ENCODE measurements at places on chromosomes 4 and X.
A peak's percentile ranks its signal among the peaks of the same experiment; 100 is the strongest.

DNA sequence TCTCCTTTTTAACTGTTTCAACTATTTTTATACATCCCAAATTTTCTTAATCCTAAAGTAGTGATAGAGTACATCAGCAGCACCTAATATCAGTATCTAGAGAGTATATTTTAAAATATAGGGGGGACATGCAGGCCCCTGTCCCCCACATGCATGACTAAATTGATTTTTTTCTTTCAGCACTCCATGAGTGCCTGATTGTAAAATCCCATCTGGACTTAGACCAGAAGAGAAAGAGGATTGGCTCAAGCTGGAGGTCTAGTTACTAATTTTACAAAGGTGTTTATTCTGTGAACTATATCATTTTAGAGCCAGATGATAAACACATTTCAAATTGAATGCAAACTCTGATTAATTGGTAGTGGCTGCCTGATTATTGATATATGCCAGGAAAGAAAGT is 1533.9 kb upstream of the PABPC4L start:
- DNase-seq, result no peak

GRCh38 chr4:47213539-47213938 is 182.2 kb downstream of the GABRB1 start:
- DNase-seq, result no peak

DNA sequence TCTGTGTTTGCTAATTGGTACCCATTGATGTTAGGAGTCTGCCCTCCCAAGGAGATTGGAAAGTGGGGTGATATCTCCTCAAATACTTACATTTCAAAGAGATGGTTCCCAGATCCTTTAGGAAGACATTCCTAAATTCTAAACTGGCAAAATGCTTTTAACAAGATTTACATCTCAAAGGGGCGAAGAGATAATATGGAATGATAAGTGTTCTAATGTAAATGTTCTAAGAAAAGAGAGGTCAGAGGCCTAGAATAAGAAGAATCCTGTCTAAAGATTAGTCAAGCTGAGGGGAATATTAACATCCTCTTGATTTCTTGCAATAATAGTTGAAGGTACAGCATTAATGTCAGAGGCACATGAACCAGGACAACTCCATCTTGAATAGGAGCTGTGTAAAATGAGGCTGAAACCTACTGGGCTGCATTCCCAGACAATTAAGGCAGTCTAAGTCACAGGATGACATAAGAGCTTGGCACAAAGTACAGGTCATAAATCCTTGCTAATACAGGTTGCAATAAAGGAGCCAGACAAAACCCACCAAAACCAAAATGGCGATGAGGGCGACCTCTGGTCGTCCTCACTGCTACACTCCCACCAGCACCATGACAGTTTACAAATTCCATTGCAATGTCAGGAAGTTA is 2248.1 kb downstream of the ARAP2 start:
- DNase-seq, result no peak

DNA sequence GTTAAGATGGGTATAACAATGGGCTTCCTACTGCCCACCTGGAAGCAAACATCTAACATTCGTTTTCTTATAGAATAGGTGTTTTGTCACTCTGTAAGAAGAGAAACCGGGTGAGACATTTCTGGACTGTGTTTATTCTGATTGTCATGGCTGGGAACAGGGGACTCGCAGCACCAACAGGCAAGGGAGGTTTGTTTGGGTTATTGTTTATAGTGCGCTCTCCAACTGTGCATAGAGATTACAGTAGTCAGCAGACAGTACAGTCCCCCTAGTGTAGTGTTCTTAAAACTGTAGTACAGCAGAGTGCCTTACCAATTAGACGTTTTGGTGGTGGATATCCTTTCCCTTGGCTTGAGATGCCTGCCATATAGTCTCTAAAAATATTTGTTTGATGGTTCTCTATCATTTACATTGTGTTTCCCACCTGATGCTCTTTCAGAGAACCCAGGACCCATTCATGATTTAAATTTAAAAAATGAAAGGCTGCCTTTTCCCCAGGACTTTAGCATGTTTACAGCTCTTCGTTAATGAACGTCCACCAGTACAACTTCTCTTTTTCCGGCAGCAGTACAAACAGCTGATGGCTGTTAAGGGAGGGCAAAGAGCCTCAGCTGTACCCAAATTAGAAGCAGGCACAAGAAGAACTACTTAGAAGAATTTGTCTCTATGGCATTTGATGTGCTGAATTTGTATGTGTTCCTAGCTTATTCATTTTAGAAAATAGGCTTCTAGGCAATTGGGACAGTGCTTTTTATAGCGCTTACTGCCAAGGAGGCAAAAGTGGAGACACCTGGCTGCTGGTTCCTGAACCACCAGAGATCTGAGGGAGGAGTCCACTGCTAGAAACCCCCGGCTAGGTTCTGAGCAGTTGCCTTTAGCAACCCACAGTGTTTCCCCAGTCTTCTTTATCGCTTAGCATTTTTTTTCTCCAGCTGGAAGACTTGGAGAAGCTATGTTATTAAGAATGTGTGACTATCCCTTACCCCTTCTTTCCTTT is 1.0 kb upstream of the RNF150 start:
- no peak for DNase-seq

- DNase-seq, result no peak
Measured at GRCh38 chrX:153398275-153398960, 2.7 kb downstream of the PNMA6E start.

DNA sequence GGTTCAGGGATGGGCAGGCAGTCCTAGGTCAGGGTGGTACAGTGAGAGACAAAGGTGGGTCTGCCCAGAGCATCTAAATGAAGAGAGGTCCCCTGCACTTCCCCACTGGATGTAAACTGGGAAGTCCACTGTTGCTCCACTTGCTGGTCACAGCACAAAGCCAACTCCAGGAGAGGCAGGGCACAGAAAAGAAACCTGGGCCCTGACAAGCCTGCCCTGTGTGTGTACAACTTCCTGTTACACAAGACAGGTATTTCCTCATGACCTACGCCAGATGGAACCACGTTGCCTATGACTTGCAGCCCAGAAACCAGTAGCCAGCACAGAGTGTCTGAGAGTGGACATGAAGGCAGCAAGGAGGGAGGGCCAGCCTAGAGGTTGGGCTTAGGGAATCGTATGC is 161.8 kb downstream of the SH3KBP1 start:
- no peak for DNase-seq

GRCh38 chr4:41933997-41934503 is 1.2 kb upstream of the TMEM33 start:
- no peak for DNase-seq

DNA sequence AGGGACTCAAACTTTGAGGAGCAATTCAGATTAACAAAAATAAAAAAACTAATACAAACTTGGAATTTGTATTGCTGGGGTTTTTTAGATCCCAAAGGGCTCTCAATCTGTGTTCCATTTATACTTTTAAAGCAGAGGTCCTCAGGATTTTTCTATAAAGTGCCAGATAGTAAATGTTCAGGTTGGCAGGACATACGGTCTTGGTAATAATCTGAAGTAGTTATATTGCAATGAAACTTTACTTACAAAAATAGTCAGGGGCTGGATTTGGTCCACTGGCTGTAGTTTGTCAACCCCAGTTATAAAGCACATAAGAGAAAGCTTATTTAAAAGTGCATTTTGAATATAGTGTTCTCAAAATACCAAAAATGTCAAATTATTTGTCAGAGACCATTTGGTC is 164.1 kb upstream of the CTSO start:
- DNase-seq, result no peak

DNA sequence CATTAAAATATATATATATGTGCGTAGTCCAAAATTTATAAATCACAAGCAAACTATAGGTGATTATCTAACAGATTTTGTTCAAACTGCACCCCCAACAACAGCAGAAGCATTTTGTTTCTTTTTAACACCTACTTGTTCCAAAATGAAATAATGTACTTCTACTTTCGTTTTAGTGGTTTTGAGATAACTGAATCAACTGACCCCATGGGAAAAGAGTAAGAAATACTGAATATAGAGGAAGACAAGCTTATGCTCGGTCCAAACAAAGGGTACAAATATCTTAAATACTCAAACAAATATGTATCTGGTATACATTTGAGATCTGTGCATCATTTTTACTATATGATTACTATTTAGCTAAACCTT is 22.4 kb downstream of the MAP7D3 start:
- DNase-seq, result no peak

- no peak for DNase-seq
Measured at GRCh38 chrX:45445745-45446412, 245.2 kb upstream of the DIPK2B start.

DNA sequence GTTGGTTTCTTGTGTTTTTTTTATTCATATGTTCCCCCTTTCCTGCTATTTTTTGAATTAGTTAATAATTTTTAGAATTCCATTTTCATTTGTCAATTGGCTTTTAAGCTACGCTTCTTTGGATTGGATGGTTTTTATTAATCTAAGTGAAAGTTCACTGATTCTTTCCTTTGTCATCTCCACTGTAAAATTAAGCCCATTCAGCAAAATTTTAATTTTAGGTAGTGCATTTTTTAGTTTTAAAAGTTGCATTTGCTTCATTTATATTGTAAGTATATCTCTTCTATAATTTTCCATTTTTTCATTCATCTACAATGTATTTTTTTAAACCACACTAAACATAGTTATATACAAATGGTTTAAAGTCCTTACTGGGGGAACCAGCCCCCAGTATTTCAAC is 417.3 kb upstream of the HTR2C start:
- no peak for DNase-seq

DNA sequence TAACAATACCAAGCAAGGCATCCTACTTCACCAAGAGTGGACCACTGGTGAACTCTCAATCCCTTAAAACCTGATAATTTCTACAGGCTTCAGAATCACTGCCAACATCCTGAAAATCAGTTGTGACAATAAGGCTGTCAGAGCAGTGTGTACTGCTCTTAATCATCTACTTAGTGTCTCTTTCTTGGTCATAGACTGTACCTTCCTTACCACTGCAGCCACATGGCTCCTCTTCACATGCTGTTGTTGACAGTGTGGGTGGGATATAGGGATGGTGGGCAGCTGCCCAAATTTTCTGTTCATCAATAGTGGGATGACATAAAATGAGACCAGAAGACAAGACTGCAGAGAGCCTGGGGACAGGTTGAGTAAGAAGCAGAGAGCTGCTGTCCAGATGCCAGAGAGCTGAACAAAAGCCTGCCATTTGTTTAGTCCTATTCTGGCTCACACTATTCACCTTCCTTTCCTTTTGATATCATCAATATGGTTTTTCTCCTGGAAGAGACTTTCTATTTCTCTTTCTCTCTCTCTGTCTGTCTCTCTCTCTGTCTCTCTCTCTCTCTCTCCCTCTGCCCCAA is 178.9 kb downstream of the MGST2 start:
- no peak for DNase-seq

GRCh38 chrX:5774446-5774845 is 454.2 kb downstream of the NLGN4X start:
- DNase-seq, result no peak

- DNase-seq, result peak; percentile 41
Measured at GRCh38 chr4:122652379-122652778, 31.5 kb upstream of the IL21 start.

DNA sequence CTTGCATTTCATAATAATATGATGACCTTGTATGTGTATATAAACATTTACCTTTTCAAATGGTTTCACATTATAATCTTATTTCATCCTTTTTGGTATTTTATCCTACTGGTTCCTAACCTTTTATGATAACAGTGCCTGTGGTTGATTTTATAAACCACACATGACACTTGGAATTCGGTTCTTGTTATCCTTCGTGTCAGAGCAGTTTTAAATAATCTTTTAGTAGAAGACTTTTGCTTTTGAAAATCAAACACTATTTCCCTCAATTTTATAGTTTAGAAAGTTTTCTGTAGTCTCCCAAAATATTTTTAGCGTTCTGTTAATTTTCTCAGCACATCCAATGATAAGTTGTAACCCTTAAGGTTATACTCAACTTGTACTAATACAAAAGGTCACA is 676.8 kb downstream of the RAPGEF2 start:
- DNase-seq, result no peak

GRCh38 chr4:112296949-112297880 is at the start of gene ALPK1:
ALPK1 (plus strand) TSS chr4:112297369.
- DNase-seq, result no peak

- DNase-seq, result no peak
Measured at GRCh38 chr4:185734214-185734613, 77.8 kb downstream of the SORBS2 start.

GRCh38 chrX:71533851-71534561 is 1.1 kb downstream of the OGT start:
- DNase-seq, result peak; percentile 46

GRCh38 chrX:41388543-41388942 is 54.6 kb downstream of the DDX3X start:
- no peak for DNase-seq

GRCh38 chr4:85610450-85610849 is 135.5 kb downstream of the ARHGAP24 start:
- DNase-seq, result no peak

- DNase-seq, result no peak
Measured at GRCh38 chr4:145679991-145680455, at the start of gene C4orf51. C4orf51 (plus strand) TSS chr4:145680146; CDS start chr4:145680204, 58 bp downstream.

DNA sequence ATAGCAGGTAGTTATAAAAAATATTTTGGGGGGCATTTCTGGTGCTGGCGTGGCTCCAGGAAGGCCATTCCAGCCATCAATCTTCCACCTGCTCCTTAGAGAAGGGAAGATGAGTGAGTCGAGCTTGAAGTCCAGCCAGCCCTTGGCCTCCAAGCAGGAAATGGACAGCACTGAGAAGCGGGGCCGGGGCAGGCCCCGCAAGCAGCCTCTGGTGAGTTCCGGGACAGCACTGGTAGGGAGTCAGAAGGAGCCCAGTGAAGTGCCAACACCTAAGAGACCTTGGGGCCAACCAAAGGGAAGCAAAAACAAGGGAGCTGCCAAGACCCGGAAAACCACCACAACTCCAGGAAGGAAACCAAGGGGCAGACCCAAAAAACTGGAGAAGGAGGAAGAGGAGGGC is 29.2 kb upstream of the COX18 start:
- DNase-seq, result no peak

DNA sequence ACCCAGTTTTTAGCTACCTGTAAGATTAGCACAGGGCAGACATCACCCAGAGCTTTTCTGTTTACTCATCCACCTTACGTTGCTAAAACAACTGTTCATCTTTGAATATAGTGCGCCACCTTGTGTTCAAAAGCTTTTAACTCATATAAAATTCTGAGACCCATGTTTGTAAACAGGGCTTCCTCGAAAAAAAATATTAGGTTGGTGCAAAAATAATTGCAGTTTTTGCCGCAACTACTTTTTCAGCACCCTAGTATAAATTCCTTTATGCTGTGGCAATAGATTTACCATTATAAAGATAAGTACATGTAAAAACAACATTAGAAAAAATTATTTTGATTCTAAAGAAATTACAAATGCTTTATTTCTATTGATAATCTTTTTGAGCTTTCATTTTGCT is 147.9 kb downstream of the LRBA start:
- DNase-seq, result peak; percentile 57

- DNase-seq, result no peak
Measured at GRCh38 chr4:107572281-107572680, 147.8 kb downstream of the PAPSS1 start.

GRCh38 chr4:183443655-183444213 is 702 bp upstream of the CDKN2AIP start:
- DNase-seq, result no peak

Measured in D341Med (cell line).